Stimulated activated naive B cell treated with anti-CD40 and anti-IgM and Interleukin-4, amounts not matched to agents 10 μg/mL and 1 μg/mL and 100 μg/mL, for 72 hours (primary cell): ENCODE measurements at places on chromosomes 13 and 19.

DNA sequence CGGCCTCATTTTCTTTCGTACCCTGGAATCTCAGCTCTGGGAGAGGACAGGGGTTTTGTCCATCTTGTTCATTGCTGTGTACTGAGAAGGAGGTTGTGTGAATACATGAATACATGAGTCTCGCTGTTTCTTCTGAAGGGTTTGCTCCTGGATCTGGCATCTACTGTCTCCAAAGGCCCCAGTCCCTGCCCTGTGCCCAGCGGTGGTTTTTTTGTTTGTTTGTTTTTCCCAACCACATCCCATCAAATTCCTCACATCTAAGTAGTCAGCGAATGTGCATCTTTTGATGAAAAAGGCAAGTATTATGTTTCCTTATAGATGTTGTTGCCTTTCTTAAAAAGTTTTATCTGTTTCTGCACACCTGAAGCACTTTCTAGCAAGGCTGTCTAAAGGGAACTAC lies 12.5 kb downstream of the DCAF15 start:
- H3K27me3 ChIP-seq, result no peaks in the 10 kb centered on the region
- H3K4me1 ChIP-seq, result no peaks in the 10 kb centered on the region
- DNase-seq, result no peak
- peaks cover 39% of the 10 kb centered on the region for H3K36me3 ChIP-seq
- no peak overlapping the region for H3K4me3 ChIP-seq
- no peak overlapping the region for H3K27ac ChIP-seq

GRCh38 chr19:55134736-55135135 lies 14.3 kb downstream of the TNNT1 start:
- H3K36me3 ChIP-seq, result no peaks in the 10 kb centered on the region
- H3K4me1 ChIP-seq, result peaks cover 11% of the 10 kb centered on the region
- peaks cover 60% of the 10 kb centered on the region for H3K27me3 ChIP-seq
- H3K4me3 ChIP-seq, result no peak overlapping the region
- no peak for DNase-seq

GRCh38 chr13:28473044-28473443 lies 21.9 kb downstream of the FLT1 start:
- peaks cover 4% of the 10 kb centered on the region for H3K4me1 ChIP-seq
- no peak for DNase-seq
- no peak overlapping the region for H3K4me3 ChIP-seq
- H3K27me3 ChIP-seq, result no peaks in the 10 kb centered on the region
- H3K36me3 ChIP-seq, result peaks cover 3% of the 10 kb centered on the region

DNA sequence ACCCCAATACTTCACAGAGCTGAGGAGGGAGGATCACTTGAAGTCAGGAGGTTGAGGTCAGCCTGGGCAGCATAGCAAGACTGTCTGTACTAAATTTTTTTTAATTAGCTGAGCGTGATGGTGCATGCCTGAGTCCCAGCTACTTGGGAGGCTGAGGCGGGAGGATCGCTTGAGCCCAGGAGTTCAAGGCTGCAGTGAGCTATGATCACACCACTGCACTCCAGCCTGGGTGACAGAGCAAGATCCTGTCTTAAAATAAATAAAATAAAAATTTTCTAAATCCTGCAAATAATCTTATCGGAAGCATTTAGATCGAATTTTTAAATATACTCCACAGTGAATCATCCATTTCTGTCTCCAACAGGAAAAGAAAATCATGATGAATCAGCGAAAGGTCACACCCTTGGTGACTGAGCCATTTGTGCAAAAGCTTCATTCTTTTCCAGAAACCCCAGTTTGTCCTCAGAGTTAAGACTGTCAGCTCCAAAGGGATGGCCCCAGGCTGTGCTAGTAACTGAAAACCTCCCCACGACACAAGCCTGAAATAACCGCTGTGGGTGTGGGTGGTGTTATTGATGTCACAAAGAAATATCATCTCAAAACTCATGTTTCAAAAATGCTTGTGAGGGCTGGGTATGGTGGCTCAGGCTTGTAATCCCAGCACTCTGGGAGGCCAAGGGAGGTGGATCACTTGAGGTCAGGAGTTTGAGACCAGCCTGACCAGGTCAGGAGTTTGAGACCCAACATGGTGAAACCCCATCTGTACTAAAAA lies 167.6 kb downstream of the PTPRS start:
- no peaks in the 10 kb centered on the region for H3K36me3 ChIP-seq
- peaks cover 2% of the 10 kb centered on the region for H3K4me1 ChIP-seq
- peak overlapping the region; percentile 22 for H3K27ac ChIP-seq

DNA sequence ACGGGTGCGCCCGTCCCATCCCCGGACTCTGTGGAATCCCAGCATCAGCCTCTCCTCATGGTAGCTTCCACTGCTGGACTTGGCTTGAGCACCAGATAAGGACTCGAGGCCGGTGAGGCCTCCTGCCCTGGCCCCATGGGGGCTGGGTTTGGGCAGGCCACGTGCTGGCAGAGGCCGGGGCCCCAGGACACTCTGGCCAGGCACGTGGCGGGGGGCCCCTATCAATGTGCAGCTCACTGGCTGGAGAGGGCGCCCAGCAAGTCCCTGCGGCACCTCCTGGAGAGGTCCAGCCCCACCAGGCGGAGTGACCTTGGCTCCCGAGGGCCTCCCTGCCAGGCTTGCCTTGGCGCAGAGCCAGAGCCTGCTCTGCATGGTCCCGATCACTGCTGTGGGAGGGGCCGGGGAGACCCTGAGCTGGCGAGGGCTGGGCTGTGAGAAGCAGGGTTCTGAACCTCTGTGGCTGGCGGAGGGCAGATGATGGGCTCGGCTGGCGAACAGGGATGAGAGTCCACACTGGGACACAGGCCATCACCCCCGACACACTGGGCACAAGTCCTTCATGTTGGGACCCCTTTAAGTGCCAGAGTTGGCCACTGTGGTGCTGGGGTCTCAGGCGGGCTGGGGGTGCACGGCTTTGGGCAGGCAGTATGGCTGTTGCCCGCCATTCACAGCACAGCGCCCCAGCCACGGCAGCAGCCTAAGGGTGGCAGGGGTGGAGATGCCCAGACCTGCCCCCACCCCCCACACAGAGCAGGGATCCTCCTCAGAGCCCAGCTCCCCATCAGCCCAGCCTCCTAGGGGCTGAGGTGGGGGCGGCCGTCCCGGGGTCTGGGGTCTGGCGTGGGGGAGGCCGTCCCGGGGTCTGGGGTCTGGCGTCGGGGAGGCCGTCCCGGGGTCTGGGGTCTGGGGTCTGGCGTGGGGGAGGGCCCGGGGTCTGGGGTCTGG lies 19.1 kb downstream of the CEBPG start:
- no peaks in the 10 kb centered on the region for H3K27me3 ChIP-seq
- DNase-seq, result no peak
- no peak overlapping the region for H3K27ac ChIP-seq

DNA sequence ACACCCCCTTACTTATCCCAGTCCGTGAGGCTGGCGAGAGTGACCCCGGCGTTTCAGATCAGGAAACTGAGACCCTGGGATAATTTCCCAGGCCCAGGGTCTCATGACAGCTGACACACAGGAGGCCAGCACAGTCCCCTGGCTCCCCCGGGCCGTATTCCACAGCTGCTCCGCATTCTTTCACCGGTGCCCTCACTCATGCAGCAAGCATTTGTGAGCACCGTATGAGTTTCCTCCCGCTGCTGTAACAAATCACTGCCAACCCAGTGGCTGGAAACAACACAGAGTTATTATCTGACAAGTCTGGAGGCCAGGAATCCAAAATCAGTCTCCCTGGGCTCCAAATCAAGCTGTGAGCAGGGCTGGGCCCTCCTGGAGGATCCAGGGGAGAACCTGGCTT lies 21.3 kb downstream of the GADD45B start:
- peaks cover 16% of the 10 kb centered on the region for H3K27me3 ChIP-seq
- no peak for DNase-seq
- H3K36me3 ChIP-seq, result no peaks in the 10 kb centered on the region
